Smooth muscle cell of the pulmonary artery (primary cell): ENCODE measurements at places on chromosomes 13 and 19. TPM values are rescaled to one million over a fixed set of nuclear protein-coding genes. Genes with fewer than 3 reads are reported as not detected.

KCNJ14 gene
- total RNA-seq: 0.65 and 1.1 TPM in 2 replicates

LIM2 gene
- total RNA-seq: not detected in 2 replicates

LSR gene
- total RNA-seq: 0.20 and 0.33 TPM in 2 replicates

MARCHF2 gene
- total RNA-seq: 70.0 and 76.5 TPM in 2 replicates

PCDH9 gene
- total RNA-seq: 3.8 and 26.2 TPM in 2 replicates

OR1I1 gene
- total RNA-seq: not detected in 2 replicates

OPA3 gene
- total RNA-seq: 7.0 and 10.4 TPM in 2 replicates

CLDN10 gene
- 0.59 and 3.4 TPM in 2 replicates for total RNA-seq

ZNF547 gene
- total RNA-seq: 3.7 and 3.8 TPM in 2 replicates

RUBCNL gene
- total RNA-seq: 0.13 and 2.7 TPM in 2 replicates

LHB gene
- not detected in 2 replicates for total RNA-seq

CACNA1A gene
- total RNA-seq: 14.9 and 30.2 TPM in 2 replicates

ICAM4 gene
- 0.10 and 0.52 TPM in 2 replicates for total RNA-seq

TUBA3C gene
- total RNA-seq: not detected in 2 replicates

LAIR1 gene
- total RNA-seq: not detected in 2 replicates

RFXAP gene
- total RNA-seq: 1.8 TPM in 2 replicates

UNC13A gene
- 5.4 and 6.5 TPM in 2 replicates for total RNA-seq

ZNF578 gene
- 4.6 and 5.5 TPM in 2 replicates for total RNA-seq

NKG7 gene
- not detected in 2 replicates for total RNA-seq

TYROBP gene
- total RNA-seq: not detected in 2 replicates

SPATA13 gene
- total RNA-seq: 4.8 and 11.7 TPM in 2 replicates

ZNF480 gene
- 3.7 and 4.2 TPM in 2 replicates for total RNA-seq

ODAD3 gene
- total RNA-seq: 0.23 and 0.26 TPM in 2 replicates

OR7C1 gene
- not detected in 2 replicates for total RNA-seq

C19orf12 gene
- total RNA-seq: 24.5 and 29.3 TPM in 2 replicates

MEIOSIN gene
- not detected in 2 replicates for total RNA-seq
